ENCODE measurements at places on chromosomes 13 and 19.

GRCh38 chr19:1811942-1812425 is at the start of gene ATP8B3:
TSS of gene ATP8B3 (minus strand) at chr19:1812276. CDS start at chr19:1811736, 540 bp downstream.
- DNase-seq, result no peak

GRCh38 chr13:96053003-96053703 is at the start of gene UGGT2:
TSS of gene UGGT2 (minus strand) at chr13:96053401. CDS start at chr13:96053312, 89 bp downstream.
- DNase-seq, result peak; percentile 77

DNA sequence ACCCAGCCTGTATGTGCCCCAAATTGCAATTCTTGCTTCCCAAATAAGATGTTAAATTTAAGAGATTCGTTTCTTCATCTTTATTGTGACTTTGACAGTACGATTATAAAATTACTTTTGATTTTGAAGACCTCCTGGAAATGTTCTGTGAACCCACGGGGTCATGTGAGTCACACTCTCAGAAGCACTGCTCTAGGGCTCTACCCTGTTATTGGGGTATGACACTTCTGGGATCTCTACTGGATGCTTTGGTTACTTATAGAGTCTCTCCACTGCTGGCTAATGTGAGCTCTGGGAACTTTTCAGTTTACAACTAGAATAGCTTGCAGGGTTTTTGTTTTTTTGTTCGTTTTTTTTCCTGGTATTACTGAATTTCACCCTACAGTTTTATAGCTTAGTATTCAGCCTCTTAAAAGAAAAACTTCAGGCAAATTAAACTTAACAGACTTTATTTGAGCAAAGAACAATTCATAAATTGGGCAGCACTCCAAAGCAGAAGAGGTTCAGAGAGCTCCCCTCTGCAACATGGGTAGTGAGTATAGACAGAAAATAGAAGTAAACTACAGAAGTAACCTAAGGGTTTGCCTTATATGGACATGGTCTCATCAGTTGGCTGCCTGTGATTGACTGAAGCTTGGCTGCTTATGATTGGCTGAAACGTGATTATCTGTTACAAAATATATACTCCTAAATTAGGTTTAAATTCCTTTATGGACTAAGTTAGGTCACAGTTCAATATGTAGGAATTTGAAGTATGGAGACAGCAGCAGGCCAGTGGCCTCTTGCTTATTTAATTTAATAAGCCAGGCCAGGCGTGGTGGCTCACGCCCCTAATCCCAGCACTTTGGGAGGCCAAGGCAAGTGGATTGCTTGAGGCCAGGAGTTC is 28.5 kb upstream of the PSPC1 start:
- no peak for DNase-seq

- DNase-seq, result no peak
These were observed 935 bp downstream of the LRP3 start for GRCh38 chr19:33194886-33195644.

DNA sequence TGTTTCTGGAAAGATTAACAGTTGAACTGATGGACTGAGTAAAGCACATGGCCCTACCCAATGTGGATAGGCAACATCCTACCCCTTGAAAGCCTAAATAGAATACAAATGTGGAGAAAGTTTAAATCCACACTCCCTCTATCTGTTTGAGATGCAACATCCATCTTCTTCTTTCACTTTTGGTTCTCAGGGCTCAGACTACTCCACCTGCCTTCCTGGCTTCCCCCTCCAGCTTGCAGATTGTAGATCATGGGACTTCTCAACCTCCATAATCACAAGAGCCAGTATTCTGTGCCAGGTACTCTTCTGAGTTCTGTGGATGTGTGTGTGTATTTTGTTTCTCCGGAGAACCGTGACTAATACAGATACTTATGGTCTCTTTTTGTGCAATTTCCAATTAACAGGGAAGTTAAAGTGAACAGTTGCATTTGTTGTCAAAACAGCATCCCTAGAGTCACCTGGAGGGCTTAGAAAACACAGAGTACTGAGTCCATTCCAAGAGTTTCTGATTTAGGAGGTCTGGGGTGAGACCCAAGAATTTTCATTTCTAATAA is 590.3 kb upstream of the MIR17HG start:
- DNase-seq, result no peak

GRCh38 chr19:23481043-23481442 is 85.8 kb upstream of the ZNF91 start:
- DNase-seq, result no peak

DNA sequence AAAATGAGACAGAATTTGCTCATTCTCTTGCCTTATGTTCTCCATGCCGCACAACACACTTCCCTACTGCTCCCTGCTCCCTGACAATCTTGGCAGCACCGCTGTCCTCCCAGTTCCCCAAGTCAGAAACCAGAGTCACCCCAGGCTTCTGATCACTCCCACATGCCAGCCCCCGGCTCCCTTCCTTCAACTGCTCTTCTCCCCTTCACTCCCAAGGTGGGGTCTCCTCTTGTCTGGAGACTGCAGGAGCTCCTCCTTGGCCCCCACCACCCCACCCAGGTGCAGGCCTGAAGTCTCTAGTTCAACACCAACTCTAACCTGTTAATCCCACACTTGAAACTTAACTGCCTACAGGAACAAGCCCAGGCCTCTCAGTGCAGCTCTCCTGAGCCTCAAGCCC is 16.8 kb upstream of the AKAP8 start:
- DNase-seq, result no peak

GRCh38 chr19:19443283-19443682 is 37.8 kb downstream of the GATAD2A start:
- DNase-seq, result no peak

GRCh38 chr13:99254830-99255229 is 3.3 kb downstream of the GPR18 start:
- no peak for DNase-seq

DNA sequence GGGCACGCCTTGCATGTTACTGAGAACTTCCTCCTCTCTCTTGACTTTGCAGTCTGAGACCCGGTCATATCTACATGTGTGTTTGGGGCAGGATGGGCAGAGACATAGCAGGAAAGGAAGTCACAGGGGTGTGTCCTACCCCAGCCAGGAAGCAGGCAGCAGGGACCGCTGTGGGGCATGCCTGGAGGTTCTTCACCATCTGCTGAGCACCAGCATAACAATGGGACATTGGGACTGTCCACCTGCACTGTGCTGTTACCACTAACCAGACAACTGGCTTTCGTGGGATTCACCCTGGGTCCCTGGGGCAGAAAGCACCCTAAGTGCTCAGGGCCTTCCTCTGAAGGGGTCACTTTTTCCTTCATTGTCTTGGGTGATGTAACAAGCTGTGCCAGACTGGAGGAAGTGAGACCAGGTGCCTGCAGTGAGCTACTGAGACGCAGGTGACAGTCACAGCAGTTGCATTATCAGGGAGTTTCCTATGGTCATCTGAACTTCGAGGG is 2.6 kb upstream of the HAUS5 start:
- DNase-seq, result no peak

DNA sequence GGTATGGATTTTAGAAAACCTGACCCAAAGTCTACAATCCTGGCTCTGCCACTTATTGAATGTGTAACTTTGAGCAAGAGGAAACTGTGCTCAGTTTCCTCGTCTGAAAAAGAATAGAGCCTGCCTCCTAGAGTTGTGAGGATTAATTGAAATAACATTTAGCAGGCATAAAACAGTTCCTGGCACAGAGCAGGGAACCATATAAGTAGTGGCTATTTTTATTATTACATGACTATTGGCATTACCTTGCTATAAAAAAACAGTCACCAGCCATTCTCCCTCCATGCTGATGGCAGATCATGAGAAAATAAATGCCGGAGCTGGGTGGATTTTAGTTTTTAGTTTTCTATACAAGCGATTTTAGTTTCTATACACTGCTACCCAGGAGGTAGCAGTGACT is 5.8 kb downstream of the DOCK9 start:
- no peak for DNase-seq

GRCh38 chr13:57629821-57630235 is 1.7 kb upstream of the PCDH17 start:
- DNase-seq, result no peak

DNA sequence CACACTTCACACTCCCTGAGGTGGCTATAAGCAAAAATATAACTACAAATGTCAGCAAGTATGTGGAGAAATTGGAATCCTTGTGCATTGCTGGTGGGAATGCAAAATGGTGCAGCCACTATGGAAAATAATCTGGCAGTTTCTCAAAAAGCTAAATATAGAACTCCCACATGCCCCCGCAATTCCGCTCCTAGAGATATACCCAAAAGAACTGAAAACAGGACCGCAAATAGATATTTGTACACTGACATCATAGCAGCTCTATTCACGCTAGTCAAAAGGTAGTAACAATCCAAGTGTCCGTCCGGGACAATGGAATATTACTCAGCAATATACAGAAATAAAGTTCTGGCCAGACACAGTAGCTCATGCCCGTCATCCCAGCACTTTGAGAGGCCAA is 31.5 kb upstream of the TPM4 start:
- DNase-seq, result no peak

GRCh38 chr13:44259045-44260027 is 114.3 kb upstream of the SERP2 start:
- peak; percentile 49 for DNase-seq

DNA sequence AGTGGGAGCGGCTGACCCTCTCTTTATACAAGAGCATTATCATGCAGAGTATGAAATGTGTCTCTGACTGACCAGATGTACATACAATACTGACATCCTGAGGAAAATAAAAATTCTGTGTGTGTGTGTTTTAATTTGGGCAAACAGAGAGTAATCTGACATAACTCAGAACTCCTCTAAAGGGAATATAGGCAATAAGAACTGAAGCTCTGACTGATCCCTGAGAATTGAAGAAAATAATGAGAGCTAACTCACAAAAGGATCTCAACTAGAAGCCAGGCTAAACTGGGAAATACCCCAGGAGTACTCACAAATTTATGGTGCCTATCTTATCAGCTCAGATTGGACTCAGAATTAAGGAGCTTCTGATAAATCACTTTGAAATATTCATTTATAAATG is 539.9 kb downstream of the OLFM4 start:
- no peak for DNase-seq

GRCh38 chr19:38739440-38740256 is 4.6 kb downstream of the CAPN12 start:
- DNase-seq, result no peak

GRCh38 chr13:105365831-105366230 is 1169.6 kb downstream of the EFNB2 start:
- DNase-seq, result no peak

GRCh38 chr13:84917252-84917878 is 881.9 kb downstream of the SLITRK6 start:
- no peak for DNase-seq

DNA sequence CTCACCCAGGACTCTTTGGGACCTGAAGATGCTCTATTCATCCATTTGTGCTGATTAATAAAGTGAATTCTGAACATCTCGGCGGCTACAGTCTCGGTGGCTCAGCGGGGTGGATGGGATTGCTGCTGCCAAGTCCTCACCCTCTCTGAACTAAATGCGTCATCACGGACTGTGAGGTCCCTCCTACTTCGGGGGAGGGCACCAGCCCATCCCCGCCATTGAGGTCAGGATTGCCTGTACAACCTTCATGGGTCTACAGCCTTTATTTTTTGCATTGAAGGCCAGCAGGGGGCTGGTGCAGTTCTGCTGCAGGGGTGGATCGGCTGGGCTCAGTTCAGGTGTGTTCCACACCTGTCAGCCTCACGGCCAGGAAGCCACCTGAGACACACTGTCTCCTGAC is 181.8 kb downstream of the COL4A1 start:
- no peak for DNase-seq

GRCh38 chr19:16355293-16356043 is 30.8 kb downstream of the KLF2 start:
- no peak for DNase-seq

- DNase-seq, result no peak
These were observed 123.0 kb downstream of the SLC7A1 start for GRCh38 chr13:29472332-29472961.

GRCh38 chr13:71789693-71790329 is 77.2 kb downstream of the DACH1 start:
- no peak for DNase-seq

DNA sequence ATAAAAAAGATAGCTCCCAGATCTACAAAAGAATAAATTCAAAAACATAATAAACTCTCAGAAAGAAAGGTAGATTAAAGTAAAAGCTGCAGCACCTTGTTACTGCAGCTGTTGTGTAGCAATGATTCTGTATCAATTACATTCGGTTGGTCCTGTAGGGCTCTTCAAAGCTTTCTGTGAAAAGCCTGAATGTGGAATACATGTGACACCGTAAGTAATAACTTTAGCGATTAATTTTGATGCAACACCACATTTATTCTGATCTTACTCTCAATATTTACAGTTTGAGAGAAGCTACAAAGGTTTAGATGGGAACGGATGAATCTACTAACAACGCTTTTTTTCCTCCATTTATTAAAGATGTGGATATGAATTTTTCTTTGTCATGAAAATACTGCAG is 279.2 kb downstream of the DACH1 start:
- no peak for DNase-seq

GRCh38 chr13:99281811-99282263 is 23.7 kb upstream of the GPR18 start:
- DNase-seq, result peak; percentile 10

- DNase-seq, result no peak
These were observed 56.8 kb downstream of the THSD1 start for GRCh38 chr13:52348983-52349780.

GRCh38 chr13:26557051-26557392 is 461 bp upstream of the WASF3 start:
- DNase-seq, result no peak

GRCh38 chr13:23500849-23501248 is 67.3 kb upstream of the SACS start:
- no peak for DNase-seq

- DNase-seq, result no peak
These were observed 62.4 kb upstream of the GJB6 start for GRCh38 chr13:20294497-20294896.

DNA sequence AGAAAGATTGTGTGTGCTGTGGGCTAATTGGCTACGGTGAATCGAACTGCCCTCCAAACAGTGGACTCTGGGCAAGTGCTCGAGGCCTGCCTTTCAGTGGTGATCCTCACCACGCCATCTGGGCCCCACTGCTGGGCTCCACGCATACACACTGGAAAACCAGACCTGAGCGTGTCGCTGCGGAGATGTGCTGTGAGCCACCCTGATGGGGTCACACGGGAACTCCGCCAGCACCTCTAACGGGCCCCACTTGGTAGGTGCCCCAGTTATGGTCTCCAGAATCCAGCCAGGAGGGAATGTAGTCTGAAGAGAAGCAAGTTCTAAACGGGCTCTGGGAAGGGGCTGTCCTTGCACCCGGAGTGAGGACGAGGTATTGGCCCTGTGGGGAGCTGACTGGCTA is 39.3 kb downstream of the C13orf46 start:
- no peak for DNase-seq

GRCh38 chr13:48230541-48230940 is 2.5 kb upstream of the ITM2B start:
- no peak for DNase-seq

- DNase-seq, result no peak
These were observed 81.5 kb upstream of the SLC7A1 start for GRCh38 chr13:29676941-29677452.

- DNase-seq, result no peak
These were observed 47.4 kb upstream of the PCDH20 start for GRCh38 chr13:61463024-61463423.

- DNase-seq, result no peak
These were observed 8.5 kb downstream of the ILF3 start for GRCh38 chr19:10662384-10663251.

Measured in thoracic aorta (tissue), 2 donors.